Umbilical cord (tissue), 2 donors: ENCODE measurements at places on chromosomes 16 and 17.

DNA sequence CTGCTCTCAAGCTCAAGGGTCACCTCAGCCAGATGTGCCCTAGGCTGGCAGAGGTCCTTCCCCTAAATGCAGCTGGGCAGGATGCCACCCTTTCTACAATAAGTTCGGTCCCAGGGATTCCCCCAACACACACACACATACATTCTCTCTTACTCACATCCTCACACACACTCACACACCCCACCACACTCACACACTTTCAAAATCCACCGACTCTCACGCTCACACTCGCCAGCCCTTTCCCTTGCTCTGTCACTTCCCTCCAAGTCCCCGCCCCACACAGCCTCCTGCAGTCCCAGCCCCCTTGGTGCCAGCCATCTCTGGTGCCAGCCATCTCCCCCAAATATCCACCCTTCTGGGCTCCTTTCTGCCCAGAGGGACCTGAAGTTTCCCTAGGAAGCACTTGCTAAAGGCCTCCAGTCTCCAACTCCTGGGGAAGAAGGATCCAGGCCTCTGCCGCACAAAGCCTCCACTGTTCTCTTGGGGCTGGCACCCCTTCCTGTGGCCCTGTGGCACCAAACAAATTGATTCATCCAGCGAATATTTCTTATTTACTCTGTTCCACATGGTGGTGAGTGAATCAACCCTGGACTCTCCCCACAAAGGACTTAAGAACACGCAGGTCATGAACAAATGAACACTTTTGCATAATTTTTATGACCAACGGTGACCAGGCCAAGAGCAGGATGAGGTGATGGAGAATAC, 3.8 kb upstream of the USP36 start:
- no peak for DNase-seq

DNA sequence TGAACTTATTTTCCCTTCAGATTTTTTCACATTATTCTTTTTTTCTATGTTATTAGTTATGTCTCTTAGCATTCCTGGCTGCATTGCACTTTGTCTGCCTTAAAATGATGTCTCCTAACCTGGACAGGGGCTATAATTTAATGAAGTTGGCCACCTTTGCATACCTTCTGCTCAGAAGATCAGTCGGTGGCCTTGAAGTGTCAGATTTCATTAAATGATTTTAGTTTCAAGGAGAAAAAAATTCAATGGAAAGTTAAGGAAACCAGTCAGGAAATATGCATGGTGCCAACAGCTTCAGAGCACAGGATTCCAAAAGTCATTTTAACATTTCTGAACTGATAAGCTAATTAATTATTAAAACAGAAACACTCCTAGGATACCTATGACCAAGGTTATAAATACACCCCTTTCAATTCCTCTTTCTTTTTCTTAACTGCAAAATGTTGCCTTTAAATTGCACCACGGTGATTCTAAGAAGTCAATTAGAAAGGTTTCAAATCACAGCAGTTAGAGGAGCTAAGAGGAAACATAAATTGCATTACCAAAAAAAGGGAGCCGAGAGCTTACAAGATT, 533.4 kb downstream of the KCNJ2 start:
- no peak for DNase-seq

GRCh38 chr17:32519228-32520103, 32.7 kb downstream of the CDK5R1 start:
- DNase-seq, result peak; percentile 13

DNA sequence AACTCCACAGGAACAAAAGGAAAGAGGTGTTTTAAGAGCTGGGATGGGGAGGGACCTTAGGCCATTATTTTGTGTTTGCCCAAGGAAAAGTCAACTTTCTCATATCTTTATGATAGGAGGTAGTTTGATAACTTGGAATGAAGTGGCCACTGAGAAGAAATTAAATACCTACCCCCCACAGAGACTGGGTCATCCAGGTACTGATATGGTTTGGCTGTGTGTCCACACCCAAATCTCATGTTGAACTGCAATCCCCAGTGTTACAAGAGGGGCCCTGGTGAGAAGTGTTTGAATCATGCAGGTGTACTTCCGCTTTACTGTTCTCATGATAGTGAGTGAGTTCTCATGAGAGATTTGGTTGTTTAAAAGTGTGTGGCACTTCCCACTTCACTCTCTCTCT, 477.9 kb upstream of the KIF2B start:
- DNase-seq, result no peak

GRCh38 chr17:47801176-47801765, 20.3 kb downstream of the OSBPL7 start:
- DNase-seq, result no peak

GRCh38 chr17:17216776-17217175, 10.6 kb upstream of the PLD6 start:
- no peak for DNase-seq

- DNase-seq, result peak; percentile 62
Observed at GRCh38 chr16:12228602-12229499, 252.3 kb downstream of the SNX29 start.
